Stimulated activated CD4-positive, alpha-beta T cell treated with anti-CD3 and anti-CD28 coated beads, Interleukin-15, amount 100 ng/mL, for 1 hour (primary cell): ENCODE measurements at places on chromosomes 12 and 14.

- DNase-seq, result no peak
These were observed 105.0 kb downstream of the SNAPC1 start for GRCh38 chr14:61866932-61867920.

GRCh38 chr12:100414739-100415138 lies 57.9 kb downstream of the SLC17A8 start:
- DNase-seq, result no peak

- no peak for DNase-seq
These were observed 9.3 kb downstream of the DHRS2 start for GRCh38 chr14:23645504-23645811.

DNA sequence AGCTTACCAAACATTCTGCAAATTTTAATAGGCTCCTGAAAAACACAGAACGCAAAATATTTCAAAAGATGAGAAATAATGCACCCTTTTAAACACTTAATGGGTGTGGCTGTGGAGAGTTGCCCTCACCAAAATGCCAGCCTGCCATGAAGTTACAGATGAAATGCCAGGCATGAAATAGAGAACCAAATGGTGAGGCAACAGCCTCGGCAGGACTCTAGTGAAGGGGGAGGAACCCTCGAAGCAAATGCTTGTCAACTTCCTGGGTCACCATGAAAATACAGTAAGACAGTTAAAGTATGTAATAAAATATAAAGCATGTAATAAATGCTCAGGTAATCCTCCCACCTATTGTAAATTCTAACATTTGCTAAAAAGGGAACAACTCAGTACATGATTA lies 24.1 kb downstream of the DUSP16 start:
- DNase-seq, result no peak

GRCh38 chr12:18753481-18754123 lies 15.7 kb downstream of the CAPZA3 start:
- DNase-seq, result no peak

DNA sequence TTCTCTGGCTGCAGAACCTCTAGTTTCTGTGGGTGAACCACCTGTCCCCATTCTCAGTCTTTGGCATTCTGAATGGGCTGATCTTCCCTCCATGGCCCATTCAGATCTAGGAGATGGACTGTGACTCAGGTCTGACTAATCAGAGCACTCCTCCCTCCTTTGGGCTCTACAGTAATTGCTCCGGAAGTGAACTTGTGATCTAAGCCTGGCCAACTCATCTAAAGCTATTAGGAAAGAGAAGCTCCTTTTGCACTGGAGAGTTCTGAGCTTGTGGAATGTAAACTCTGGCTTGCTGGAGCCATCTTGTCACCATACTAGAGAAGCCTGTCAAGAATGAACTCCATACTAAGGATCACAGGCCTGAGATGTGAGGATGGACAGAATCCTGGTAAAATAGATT lies 168.2 kb downstream of the SUDS3 start:
- no peak for DNase-seq

DNA sequence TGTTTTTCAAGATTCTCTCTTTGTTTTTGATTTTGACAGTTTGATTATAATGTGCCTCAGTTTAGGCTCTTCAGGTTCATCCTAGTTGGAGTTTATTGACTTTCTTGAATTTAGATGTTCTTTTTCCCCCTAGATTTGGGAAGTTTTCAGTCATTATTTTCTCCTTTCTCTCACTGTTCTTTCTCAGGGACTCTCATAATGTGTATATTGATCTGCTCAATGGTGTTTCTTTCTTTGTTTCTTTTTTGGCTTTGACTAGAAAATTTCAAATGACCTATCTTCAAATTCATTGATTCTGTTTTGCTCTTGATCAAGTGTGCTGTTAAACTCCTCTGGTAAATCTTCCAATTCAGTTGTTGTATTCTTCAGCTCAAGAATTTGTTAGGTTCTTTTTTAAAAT lies 108.3 kb downstream of the RGS6 start:
- DNase-seq, result no peak

- DNase-seq, result no peak
These were observed 107.0 kb downstream of the VRK1 start for GRCh38 chr14:96904201-96904600.

DNA sequence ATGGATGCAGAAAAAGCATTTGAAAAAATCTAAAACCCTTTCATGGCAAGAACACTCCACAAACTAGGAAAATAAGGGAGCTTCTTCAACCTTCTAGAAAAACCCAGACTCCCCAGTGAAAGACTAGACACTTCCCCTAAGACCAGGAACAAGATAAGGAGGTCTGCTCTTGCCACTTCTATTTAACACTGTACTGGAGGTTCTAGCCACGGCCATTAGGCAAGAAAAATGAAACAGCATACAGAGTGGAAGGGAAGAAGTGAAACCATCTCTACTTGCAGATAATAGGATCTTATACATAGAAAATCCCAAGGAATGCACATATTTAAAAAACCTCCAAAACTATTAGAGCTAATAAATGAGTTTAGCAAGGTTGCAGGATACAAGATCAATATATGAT lies 42.3 kb downstream of the CHGA start:
- DNase-seq, result no peak

- no peak for DNase-seq
These were observed 80.8 kb downstream of the GALNT9 start for GRCh38 chr12:132248453-132249167.

DNA sequence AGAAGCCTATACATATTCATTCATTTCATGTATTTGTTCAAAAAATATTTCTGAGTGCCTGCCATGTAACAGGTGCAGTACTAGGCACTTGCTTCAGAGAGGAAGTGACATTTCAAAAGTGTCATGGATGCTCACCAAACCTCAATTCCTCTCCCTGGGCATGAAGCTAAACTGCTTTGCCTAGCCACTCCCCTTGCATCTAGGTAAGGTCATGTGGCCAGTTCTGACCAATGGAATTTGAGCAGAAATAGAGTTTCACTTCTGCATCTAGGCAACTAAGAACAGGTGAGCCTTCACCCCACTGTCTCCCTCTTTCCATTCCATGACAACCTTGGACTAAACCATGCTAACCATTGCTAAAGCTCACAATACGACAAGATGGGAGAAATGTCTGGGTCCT lies 27.6 kb downstream of the TC2N start:
- no peak for DNase-seq

- DNase-seq, result no peak
These were observed 564 bp upstream of the THTPA start for GRCh38 chr14:23555533-23555881.

- DNase-seq, result no peak
These were observed 13.1 kb upstream of the SMCO3 start for GRCh38 chr12:14827043-14827442.

DNA sequence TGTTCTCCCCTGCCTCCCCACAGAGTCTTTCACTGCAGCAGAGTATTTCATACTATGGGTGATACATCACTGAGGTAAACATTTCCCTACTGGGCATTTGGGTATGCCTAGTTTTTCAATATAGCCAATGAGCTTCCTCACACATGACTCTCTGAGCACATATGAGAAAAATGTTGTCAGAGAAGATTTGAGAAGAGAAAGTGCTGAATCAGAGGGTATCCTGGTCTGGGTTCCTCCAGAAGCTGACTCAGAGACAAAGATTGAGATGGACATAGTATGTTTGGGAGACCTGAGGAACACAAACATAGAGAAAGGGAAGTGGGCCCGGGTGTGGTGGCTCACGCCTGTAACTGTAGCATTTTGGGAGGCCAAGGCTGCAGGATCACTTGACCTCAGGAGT lies 12.6 kb downstream of the SLC8B1 start:
- DNase-seq, result no peak

DNA sequence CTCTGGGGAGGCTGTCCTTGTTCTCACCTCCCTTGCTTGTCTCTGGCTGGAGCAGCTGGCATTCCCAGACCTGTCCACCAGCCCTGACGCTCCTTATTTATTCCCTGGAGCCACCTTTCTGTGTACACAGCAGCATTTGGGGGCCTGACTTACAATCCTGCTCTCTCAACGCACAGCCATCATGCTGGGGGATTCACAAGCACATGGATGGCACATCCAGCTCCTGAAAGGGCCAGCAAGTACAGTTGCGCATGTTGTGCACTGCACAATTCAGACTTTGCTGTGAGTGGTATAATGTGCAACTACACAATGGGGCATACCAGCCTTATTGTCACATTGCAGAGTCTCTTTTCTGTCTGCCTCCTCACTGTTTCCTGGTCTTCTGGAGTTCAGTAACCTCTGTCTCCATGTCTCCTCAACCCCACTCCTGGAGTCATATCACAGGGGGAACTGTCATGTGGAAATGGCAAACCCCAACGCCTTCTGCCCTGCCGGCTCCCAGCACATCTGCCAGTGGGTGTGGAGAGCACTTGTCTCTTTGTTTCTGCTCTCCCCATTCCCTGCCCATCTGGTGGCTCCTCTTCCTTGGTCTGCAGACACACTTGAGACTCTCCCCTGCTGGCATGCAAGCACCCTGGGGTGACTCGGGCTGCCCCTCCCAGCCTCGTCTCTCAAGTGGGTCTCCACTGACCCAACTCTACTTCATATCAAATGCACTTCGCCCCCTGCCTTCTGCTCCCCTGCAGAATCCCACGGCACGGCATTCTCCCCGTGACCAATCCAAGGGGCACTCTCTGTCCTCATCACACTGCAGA lies 41.2 kb upstream of the MEG3 start:
- no peak for DNase-seq
